ENCODE measurements at places on chromosomes 12 and 14. TPM values are rescaled to one million over a fixed set of nuclear protein-coding genes. Genes with fewer than 3 reads are reported as not detected.
A peak's percentile ranks its signal among the peaks of the same experiment; 100 is the strongest.

The GRIN2B gene
- total RNA-seq, result not detected

- H3K36me3 ChIP-seq, result no peaks in the 10 kb centered on the region
- no peak for DNase-seq
- no peak overlapping the region for H3K4me3 ChIP-seq
- H3K27me3 ChIP-seq, result peaks cover 36% of the 10 kb centered on the region
- no peak overlapping the region for H3K27ac ChIP-seq
Observed at GRCh38 chr14:34012978-34013720, 62.3 kb upstream of the EGLN3 start.

GRCh38 chr14:44962334-44963043 lies 499 bp downstream of the TOGARAM1 start:
- peak overlapping the region; percentile 95 for H3K4me3 ChIP-seq
- peak overlapping the region; percentile 90 for H3K27ac ChIP-seq
- peaks cover 46% of the 10 kb centered on the region for H3K4me1 ChIP-seq
- DNase-seq, result peak; percentile 82
- no peaks in the 10 kb centered on the region for H3K36me3 ChIP-seq

DNA sequence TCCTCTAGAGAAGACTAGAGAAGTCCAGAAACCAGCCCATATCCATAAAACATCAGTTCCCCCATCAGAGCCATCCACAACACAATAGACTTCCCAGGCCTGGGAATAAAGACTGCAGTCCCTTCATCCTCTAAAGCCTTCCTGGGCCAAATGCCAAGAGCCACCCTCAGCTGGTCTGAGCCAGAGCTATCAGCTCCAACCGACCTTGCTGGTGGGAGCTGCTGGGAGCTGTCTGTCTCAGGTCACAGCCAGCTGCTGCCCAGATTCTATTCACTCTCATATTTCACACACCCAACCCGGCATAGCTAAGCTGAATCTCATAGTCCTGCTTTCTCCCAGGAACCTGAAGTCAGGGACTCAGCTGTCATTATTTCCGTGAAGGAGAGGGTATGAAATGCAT lies 10.9 kb upstream of the TFCP2 start:
- no peak overlapping the region for H3K27ac ChIP-seq
- H3K4me1 ChIP-seq, result no peaks in the 10 kb centered on the region
- peak; percentile 21 for DNase-seq
- no peaks in the 10 kb centered on the region for H3K27me3 ChIP-seq

DNA sequence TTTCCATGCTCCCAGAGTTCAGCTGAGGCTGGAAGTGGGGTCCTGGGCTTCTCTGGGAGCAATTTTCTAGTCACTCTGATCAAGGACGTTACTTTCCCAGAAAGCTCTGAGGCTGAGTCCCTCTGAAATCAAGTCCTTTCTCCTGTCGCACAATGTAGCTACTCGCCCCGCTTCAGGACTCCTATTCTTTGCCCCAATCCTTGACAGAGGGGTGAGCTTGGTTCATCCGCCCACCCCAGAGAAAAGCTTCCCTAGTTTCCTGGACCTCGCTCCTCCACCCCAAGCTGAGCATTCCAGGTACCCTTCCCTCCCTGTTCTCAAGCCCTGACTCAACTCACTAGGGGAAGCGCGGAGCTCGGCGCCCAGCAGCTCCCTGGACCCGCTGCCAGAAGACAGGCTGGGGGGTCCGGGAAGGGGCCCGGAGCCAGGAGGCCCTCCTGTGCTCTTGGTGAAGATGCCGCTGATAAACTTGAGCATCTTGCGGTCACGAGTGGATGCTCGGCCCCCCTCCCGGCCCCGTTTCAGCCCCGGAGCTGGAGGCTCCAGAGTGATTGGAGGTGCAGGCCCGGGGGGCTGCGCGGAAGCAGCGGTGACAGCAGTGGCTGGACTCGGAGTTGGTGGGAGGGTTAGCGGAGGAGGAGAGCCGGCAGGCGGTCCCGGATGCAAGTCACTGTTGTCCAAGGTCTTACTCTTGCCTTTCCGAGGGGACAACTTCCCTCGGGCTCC lies 1.6 kb downstream of the AGAP2 start:
- peaks cover 40% of the 10 kb centered on the region for H3K27me3 ChIP-seq
- no peaks in the 10 kb centered on the region for H3K36me3 ChIP-seq
- no peaks in the 10 kb centered on the region for H3K4me1 ChIP-seq
- no peak overlapping the region for H3K27ac ChIP-seq
- H3K4me3 ChIP-seq, result no peak overlapping the region

- no peak overlapping the region for H3K27ac ChIP-seq
- H3K4me3 ChIP-seq, result no peak overlapping the region
- no peaks in the 10 kb centered on the region for H3K4me1 ChIP-seq
- H3K27me3 ChIP-seq, result no peaks in the 10 kb centered on the region
Observed at GRCh38 chr12:131636940-131637750, 73.7 kb upstream of the SFSWAP start.

DNA sequence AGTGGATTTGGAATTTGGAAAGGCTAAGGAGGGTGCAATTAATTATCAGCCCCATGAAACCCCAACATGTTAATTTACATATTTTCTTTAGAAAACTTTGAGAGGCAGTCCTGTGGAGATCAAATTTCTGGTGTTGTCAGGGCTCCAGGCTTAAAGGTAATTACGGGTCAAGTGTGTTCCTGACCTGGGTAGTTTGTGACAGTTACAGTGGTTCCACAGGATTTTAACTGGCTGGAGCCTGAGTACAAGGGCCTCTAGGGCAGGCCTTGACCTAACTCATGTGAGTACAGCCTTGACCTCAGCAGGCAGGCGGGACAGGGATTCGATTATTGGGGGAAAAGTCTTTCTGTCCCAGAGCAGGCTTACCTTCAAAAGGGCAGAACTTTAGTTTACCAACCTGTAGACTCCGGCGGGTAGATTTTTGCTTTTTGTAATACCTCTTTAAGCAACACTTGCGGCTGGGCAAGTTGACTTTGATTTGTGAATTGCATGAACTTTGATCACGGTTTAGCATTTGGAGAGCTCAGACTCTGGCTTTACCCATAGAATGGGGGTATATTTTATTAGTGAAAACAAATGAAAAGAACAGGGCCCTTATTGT lies 8.4 kb upstream of the PPTC7 start:
- DNase-seq, result no peak
- H3K27me3 ChIP-seq, result no peaks in the 10 kb centered on the region
- H3K4me3 ChIP-seq, result no peak overlapping the region
- peak overlapping the region; percentile 43 for H3K27ac ChIP-seq

The KRT77 gene
- not detected for total RNA-seq

DNA sequence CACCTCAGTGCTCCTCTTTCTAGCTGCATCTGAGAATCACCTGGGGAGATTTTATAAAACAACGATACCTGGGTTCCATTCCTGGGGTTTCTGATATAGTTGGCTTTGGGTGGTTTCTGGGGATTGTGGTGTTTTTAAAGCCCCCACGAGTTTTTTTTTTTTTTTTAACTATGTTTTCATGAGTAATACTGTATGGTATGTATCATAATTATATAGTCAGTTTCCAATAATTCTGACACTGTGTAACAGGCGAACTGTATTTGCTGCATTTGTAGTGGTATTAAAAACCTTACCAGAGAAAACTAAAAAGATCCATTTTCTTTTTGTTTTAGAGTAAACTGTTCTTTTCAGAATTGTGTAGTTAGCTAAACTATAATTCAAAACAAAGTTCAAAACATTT lies 84.9 kb downstream of the SRGAP1 start:
- 0 out of 2 replicates have a peak overlapping the region, but pooled peaks have one; percentile 4 for H3K4me3 ChIP-seq
- DNase-seq, result peak; percentile 32
- H3K4me1 ChIP-seq, result peaks cover 47% of the 10 kb centered on the region
- H3K27ac ChIP-seq, result peak overlapping the region; percentile 84
- H3K27me3 ChIP-seq, result no peaks in the 10 kb centered on the region
